ELR (cell line): ENCODE measurements at places on chromosomes 1 and 21.

DNA sequence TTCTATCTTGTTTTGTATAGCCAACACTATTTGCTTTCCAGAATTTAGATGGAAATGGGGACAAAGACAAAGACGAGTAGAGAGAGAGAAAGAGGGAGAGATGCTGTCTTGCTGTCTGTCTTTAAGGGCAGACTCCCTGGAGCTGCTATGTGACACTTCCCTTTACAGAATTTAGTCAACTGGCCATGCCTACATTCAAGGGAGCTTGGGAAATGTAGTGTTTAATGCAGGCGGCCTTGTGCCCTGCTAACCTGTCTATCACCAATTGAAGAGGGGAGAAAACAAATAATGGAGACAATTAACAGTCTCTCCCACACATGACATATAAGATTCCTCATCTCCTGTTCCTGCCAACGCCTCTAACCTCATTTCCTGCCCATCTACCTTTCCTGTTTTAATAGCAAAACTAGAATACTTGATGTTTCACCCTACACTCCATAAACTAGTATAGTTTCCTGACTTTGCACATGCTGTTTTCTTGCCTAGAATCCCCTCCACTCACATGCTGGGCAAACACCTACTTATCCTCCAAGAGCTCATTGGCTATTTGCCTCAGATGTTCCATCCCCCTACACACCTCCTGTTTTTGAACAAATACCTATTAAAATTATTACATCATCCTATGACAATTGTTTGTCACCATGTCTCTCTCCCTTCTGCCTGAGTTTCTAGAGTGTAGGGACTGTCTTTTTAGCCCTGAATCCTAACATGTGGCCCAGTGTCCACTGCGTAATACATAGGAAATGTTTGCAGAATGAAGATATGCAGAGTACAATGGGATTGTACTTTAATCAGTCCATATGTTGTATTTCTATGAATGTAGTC lies 117.2 kb downstream of the SLC25A24 start:
- no peak for DNase-seq

DNA sequence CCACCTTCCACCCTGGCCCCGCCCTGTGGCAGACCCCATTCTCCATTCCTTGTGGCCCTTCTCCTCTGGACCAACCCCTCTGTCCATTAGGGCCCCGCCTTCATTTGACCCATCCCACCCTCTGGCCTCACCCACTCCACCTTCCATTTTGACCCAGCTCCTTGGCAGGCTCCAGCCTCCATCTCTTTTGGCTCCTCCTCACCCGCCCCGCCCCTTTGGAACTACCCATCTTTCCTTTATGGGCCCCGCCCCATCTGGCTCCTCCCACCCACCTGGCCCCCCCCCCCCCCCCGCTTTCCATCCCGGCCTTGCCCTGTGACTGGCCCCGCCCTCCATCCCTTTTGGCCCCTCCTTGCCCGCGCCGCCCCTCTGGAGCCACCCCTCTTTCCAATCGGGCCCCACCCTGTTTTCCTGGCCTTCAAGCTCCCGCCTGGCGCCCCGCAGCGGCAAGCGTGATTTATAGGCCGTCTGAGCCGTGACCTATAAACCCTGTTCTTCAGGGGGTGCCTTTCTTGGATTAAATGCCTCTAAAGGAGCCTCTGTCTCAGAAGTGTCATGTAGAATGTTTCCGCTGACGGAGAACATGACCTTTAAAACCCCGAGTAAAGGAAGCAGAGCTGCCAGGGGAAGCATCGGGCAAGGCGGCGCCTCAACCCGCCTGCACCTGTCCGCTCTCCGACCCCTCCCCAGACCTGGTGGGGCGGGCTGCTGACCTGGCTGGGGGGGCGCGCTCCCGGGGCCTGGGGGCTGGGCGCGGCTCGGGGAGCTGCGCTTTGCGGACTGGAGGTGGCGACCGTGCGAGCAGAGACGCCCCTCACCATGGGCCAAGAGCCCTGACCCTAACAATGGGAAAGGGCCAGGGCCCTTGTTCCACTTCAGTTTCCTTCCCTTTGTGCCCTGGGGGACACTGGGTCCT lies 178.0 kb downstream of the CAMTA1 start:
- peak; percentile 22 for DNase-seq

GRCh38 chr1:111192658-111193519 lies 7.6 kb downstream of the DENND2D start:
- peak; percentile 18 for DNase-seq

DNA sequence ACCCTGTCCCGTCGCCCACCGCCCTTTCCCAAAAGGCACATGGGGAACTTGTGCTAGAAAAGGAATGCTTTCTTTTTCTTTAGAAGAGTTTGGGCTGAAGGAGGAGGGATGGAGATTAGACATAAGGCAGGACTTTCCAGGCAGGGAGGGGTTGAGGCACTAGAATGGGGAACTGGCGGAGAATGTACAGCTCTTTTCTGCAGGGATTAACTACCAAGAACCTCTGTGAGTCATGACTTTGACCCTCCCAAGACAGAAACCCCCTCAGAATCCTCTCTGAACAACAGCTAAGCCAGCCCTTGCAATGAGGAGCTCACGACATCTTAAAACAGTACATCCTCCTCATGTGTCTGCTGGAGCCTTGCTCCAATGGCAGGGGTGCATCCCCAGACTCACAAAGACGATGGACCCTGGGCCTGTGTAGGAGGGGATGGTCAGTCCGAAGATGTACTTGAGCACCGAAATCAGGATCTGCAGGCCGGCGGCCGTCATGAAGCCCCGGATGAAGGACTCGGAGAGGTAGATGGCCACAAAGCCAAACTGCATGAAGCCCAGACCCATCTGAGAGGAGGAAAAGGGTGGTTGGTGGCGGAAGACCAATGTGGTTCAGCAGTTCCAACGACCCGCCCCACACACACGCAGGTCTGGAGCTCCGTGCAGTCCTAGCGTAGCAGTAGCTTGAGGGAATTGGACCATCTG lies 13.6 kb downstream of the SLC26A9 start:
- DNase-seq, result no peak

DNA sequence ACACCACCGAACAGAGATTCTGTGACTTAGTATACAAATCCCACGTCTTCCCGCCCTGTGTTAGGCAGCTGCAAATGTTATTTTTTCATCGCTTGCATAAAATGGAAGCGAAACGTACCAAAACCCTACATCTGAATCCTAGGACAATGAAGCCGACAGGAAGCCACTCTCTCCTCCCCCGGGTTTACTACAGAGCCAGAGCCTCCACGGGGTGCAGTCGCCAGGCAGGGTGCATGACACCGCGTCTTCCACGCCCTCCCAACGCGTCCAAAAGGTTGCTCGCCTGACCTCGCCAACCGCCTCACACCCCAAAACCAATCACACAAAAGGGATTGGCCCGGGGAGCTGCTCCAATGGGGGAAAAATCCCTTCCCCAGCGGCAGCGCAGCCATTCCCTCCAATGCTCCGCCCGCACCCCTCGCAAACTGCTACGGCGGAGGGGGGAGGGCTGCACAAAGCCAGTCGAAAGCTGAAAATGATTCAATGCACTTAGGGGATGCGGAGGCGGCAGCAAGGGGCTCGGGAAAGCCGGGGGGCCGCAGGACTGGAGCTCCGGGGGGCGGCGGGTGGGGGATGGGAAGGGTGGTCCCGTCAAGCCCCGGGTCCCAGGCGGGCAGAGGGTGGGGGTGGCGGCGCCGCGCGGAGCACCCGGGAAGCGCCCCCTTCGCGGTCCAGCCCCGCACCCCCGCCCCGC lies 701 bp downstream of the CEP170 start:
- peak; percentile 85 for DNase-seq

- peak; percentile 57 for DNase-seq
These were observed 19.5 kb downstream of the ERG start for GRCh38 chr21:38478782-38479181.

- peak; percentile 17 for DNase-seq
These were observed 18.5 kb upstream of the LYPLAL1 start for GRCh38 chr1:219155135-219155534.

DNA sequence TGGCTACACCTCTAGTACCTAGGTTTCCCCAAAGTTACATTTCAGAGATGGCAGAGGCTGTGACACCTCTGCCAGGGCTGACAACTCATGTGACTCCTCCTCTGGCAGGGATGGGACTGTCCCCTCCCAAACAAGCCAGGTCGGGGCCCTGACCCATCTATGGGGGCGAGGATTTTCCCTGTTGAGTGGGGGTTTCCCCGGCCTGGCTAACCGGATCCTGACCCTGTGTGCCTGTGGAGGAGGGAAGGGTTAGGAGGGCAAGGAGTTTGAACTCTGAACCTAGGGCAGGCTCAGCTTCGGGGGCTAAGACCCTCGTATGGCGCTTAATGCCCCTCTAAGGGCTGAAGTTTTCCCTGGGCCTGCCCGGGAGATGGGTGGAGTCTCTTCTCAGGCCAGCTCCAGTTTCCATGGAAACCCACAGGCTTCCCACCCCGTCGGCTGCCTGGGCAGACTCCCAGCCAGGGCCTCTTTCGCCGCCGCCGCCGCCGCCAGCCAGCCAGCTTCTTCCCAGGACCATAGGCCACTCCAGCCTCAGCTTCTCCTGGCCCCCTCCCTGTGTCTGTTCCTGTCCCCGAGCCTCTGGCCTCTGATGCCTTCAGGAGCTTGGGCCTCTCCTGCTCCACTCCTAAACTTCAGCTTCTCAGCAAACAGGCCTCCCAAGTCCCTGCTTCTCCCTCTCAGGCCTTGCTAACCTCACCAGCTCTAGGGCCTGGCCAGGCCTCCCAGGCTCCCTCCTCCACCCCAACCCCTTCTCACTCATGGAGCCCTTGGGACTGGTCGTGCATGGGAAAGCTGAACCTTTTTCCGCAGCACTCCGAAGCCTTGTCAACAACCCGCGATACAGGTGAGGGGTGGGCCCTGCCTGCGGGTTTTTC lies at the start of gene BTBD19:
Gene BTBD19 (plus strand): TSS at position 461 of the 875 bp plus-strand sequence. CDS start 298 bp downstream, at position 759.
- DNase-seq, result peak; percentile 94

- peak; percentile 71 for DNase-seq
These were observed 1.2 kb downstream of the RSRP1 start for GRCh38 chr1:25245809-25246599.

DNA sequence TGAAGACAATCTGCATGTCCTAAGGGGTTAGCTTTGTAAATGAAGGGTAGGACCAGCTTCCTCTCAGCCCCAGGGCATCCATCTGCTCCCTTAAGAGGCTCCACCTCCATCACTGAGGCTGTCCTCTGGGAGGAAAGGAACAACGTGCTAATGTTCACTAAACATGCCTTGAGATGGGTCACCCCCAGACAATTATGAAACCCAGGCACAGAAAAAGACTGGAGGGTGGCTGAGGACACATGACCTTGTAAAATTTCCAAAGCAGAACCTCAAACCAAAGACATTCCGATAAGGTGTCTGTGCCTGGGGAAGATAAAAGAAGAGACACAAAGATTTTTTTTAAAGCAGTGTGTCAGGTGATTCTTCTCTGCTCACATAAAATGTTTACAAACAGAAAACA lies 37.6 kb upstream of the ZNF124 start:
- peak; percentile 20 for DNase-seq

GRCh38 chr1:235151033-235151432 lies 10.0 kb downstream of the RBM34 start:
- DNase-seq, result no peak

GRCh38 chr1:52862666-52863458 lies 20.3 kb downstream of the ZYG11A start:
- DNase-seq, result no peak

DNA sequence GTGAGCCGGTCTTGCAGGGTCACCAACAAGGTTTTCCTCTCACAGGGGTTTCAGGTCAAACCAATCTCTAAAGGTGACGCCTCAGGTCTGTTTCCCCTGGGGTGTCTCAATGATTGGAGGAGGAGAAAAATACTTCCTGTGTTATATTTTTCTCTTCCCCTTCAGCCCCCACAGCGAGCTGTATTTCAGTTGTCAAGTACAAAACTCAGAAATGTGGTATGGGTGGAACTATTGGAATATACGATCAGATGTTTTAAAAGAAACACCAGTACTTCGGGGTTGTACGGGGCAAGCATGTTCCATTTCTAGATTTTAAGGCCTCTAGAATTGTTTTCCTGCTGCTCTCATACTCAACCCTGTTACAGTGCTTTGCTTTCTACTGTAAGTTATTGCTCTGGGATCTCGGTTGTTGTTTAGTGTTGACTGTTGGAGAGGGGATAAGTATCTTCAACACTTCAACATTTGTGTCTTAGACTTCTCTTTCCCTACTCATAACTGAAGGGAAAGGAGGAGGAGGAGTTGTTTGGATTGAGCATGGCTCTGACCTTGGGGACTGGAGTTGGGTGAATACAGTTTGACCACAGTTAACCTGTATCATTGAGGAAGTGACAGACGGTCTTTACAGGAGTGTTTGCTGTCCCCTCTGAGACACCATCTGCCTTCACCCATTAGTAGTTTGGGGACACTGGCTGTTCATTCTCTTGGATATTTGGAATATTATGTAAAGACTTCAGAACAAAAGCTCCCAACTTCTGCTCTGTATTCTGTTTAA lies 2.0 kb downstream of the MAPKAPK2 start:
- DNase-seq, result peak; percentile 34

GRCh38 chr1:178438432-178438831 lies 58.3 kb downstream of the CLEC20A start:
- DNase-seq, result no peak

DNA sequence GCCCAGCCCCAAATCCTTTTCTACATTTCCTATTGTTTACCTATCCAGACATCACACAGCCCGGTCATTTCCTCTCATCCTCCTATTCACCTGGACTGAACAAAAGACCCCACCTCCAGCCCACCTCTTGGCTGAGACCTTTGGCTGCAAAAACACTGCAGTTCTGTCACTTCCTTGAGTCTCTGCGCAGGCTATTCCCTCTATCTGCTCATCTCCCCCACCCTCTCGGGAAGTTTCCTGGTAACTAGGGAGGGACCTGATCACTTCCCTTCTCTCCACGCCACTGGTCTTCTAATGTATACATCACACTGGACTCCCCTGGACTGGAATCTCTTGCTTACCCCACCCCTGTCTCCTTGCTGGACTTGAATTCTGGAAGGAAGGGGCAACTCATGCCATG lies 5.3 kb downstream of the HTR1D start:
- no peak for DNase-seq

GRCh38 chr1:202036595-202037387 lies 26.4 kb downstream of the ELF3 start:
- DNase-seq, result no peak

GRCh38 chr1:112141923-112142322 lies 152.5 kb upstream of the KCND3 start:
- no peak for DNase-seq

GRCh38 chr1:211630236-211631081 lies 45.0 kb downstream of the NEK2 start:
- DNase-seq, result no peak

DNA sequence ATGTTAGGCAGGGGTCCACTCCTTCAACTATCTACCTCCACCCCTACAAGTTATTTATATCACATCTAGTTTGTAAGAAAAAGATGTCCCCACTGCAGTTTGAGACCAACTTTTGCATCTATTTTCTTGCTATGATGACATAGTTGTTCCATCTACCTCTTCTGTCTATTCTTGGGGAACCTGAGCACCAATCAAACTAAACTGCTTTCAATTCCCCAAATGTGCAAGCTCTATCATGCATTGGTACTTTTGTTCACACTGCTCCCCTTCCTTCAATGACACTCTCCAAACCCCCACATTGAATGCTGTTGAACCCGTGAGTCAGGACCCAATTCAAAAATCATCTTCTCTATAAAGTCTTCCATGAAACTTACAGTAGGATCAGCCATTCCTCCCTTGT lies 16.0 kb upstream of the FRRS1 start:
- DNase-seq, result no peak
